ENCODE measurements at places on chromosomes 6 and 20. TPM values are rescaled to one million over a fixed set of nuclear protein-coding genes. Genes with fewer than 3 reads are reported as not detected.

The SLC44A4 gene
- 0.10 TPM for total RNA-seq

The SPTLC3 gene
- 1.0 TPM for total RNA-seq

The OTOR gene
- not detected for total RNA-seq

The SLC32A1 gene
- total RNA-seq, result 0.21 TPM

The C20orf96 gene
- total RNA-seq, result 0.73 TPM

The HLA-DRA gene
- 1,165 TPM for total RNA-seq

The CCNC gene
- 72.6 TPM for total RNA-seq

The RANBP9 gene
- 61.4 TPM for total RNA-seq

The TFAP2C gene
- total RNA-seq, result not detected

The GSTA1 gene
- total RNA-seq, result not detected

The CHRNA4 gene
- total RNA-seq, result not detected

The SPATS1 gene
- not detected for total RNA-seq

The MEP1A gene
- total RNA-seq, result not detected

The HFE gene
- 1.5 TPM for total RNA-seq

The PI3 gene
- not detected for total RNA-seq

The LY6G6F gene
- 7.7 TPM for total RNA-seq

The CST2 gene
- total RNA-seq, result not detected

The C6orf118 gene
- not detected for total RNA-seq

The PPP1R3G gene
- 0.31 TPM for total RNA-seq

The RAET1L gene
- 0.10 TPM for total RNA-seq

The CEP250 gene
- 10.7 TPM for total RNA-seq

The BPHL gene
- total RNA-seq, result 2.4 TPM

The ZC2HC1B gene
- not detected for total RNA-seq

The DACT2 gene
- total RNA-seq, result not detected

The PHACTR3 gene
- 0.21 TPM for total RNA-seq

The TGM6 gene
- total RNA-seq, result not detected

The ZNF391 gene
- 0.84 TPM for total RNA-seq

The NRSN1 gene
- total RNA-seq, result not detected

The CNR1 gene
- 0.42 TPM for total RNA-seq

The FAM162B gene
- not detected for total RNA-seq

The RAB22A gene
- 11.0 TPM for total RNA-seq

The RGS17 gene
- not detected for total RNA-seq

The PPIL6 gene
- 1.9 TPM for total RNA-seq

The MOXD1 gene
- total RNA-seq, result 0.52 TPM

The DOP1A gene
- total RNA-seq, result 29.0 TPM

The BMP2 gene
- total RNA-seq, result 0.73 TPM

The HSF2 gene
- 52.9 TPM for total RNA-seq

The PSMF1 gene
- total RNA-seq, result 69.6 TPM

The RIMS4 gene
- total RNA-seq, result under 0.01 TPM

The TRIM10 gene
- total RNA-seq, result 0.21 TPM

Data from mononuclear cell (primary cell).